PC-9 (cell line): ENCODE measurements at places on chromosomes 2 and 18.

GRCh38 chr2:12685145-12685544 is 31.6 kb upstream of the TRIB2 start:
- no peak for DNase-seq

DNA sequence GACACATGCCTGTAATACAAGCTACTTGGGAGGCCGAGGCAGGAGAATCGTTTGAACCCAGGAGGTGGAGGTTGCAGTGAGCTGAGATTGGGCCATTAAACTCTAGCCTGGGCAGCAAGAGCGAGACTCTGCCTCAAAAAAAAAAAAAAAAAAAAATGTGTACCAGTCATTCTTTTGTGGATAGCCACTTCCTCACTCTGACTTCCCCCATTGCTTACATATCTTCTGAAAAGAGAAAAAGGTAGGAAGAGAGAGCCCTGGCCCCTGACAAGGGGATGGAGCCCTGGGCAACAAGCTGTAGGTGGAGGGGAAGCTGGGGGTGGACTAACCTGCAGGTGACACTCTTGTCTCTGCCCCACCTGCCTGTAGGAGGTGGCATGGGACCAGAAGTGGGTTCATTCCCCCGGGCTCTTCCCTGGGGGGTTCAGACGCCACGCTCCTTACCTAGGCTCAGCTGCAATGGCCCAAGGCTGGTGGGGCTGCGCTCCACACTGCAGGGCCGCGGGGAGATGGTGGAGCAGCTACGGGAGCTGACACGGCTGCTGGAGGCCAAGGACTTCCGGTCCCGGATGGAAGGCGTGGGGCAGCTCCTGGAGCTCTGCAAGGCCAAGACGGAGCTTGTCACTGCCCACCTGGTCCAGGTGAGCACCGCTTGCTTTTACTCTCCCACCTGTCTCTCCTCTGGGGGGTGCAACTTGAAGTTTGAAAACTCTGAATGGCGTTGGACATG is 39.1 kb downstream of the PCARE start:
- DNase-seq, result no peak

DNA sequence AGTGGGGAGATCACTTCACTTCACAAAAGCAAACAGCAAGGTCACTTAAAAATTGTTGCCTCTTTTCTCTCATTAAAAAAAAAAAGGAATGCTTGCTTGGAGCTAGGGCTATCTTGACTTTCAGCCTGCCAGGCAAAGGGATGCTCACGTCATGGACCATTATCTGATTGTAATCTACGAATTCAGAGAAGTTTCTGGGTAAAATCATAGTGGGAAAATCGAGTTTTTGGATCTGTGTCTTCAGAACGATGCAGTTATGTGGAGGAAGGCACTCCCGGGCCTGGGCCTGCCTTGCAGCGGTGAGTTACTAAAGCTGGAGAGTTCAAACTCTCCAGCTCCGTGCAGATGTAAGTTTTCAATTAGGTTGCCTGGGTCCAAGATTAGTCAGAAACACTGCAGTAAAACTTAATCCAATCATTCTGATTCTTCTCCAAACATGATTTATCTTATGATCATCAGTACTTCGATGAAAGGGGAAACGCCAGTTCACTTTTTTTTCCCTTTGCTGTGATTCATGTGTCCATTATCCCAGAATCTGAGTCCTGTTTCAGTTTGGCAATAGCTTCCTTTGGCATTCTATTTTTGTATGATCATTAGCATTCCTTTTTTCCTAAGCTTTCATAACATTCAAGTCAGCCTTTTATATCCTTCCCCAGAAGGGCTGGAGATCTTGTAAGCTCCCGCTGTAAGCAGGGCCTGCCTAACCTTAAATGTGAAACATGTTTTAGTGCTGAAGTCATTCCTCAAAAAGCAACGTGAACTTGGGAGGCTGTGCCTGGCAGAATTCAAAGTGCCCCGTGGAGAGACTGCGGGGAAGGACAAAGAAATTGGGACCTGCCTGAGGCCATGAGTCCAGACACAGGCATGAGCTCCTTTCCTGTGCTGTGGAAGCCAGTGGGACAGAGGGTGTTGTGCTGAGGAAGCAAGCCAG is 119.3 kb upstream of the TWIST2 start:
- DNase-seq, result no peak

- DNase-seq, result no peak
Observed at GRCh38 chr2:39156107-39156506, 35.3 kb upstream of the SOS1 start.

DNA sequence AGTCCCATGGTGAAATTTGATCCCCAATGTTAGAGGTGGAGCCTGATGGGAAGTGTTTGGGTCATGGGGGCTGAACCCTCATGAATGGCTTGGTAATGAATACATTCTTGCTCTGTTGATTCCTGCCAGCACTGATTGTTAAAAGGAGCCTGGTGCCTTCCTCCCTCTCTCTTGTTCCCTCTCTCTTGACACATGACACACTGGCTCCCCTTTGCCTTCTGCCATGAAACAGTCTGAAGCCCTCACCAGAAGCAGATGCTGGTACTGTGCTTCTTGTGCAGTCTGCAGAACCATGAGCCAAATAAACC is 30.6 kb upstream of the EPC2 start:
- DNase-seq, result peak; percentile 48

DNA sequence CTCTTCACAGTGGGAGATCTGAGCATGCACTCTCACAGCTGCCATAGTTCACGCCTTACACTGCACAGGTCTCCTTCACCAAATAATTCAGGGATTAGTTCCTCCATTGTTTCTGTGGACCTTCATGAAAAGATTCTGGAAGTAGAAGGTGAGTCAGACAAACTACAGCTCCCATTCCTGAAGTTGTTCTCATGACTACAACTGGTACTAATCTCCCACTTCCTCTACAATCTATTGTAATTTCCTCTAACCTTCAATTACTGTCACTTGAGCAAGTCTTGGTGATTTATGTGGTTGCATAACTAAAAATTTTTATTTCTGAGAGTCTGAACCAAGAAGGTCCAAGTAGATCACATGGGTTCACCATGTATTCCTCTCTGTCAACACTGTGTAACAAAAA is 128.7 kb downstream of the XIRP2 start:
- no peak for DNase-seq

DNA sequence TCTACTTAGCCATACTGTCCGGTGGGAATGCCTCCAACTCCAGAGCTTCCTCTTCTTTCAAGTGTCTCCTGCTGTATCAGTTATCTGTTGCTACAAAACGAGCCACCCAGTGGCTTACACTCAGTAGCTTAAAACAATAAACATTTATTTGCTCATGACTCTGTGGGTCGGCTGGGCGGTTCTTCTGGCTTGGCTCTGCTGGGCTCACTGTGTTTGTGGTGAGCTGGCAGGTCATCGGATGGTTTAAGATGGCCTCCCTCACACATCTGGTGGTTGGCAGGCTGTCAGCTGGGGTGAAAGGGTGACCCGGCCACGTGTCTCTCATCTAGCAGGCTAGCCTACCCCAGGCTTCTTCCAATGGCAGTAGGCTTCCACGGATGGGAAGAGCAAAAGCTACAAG is 122.4 kb upstream of the SLC1A4 start:
- DNase-seq, result peak; percentile 58

DNA sequence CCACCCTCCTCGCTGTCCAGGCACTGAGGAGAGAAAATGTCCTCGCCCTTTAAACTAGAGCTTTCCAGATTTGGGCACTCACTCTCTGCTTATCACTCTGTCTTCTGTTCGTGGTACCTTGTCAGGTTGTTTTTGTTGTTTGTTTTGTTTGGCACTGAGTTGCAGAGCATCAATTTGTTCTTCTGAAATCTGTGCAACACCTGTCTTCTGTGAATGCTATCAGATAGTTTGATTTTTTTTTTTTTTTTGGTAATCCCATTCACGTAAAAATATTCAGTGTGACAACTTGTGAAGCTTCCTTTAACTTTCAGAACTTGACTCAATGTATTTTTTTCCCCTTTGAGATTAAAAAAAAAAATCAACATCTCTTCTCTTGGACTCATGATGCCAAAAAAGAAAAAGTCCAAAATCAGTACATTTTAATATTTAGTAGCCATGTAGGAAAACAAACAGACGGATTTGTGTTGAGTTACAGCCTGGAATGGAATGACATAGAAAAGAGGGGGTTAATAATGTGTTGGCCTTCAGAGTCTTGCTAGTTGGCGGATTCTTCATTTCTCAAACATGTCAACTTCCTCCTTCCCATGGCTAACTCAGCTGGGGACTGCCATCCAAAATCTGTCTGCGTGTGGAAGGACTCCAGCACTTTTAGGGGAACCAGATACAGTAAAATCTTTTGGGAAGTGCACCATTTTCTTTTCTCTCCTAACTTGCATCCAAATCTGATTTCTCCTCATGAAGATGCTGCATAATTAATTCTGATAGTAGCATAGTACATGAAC is 1.6 kb downstream of the TMEM178A start:
- DNase-seq, result no peak

GRCh38 chr2:64910523-64910922 is 78.7 kb upstream of the SLC1A4 start:
- DNase-seq, result no peak

- DNase-seq, result no peak
Observed at GRCh38 chr2:135169900-135170753, 118.0 kb downstream of the RAB3GAP1 start.

DNA sequence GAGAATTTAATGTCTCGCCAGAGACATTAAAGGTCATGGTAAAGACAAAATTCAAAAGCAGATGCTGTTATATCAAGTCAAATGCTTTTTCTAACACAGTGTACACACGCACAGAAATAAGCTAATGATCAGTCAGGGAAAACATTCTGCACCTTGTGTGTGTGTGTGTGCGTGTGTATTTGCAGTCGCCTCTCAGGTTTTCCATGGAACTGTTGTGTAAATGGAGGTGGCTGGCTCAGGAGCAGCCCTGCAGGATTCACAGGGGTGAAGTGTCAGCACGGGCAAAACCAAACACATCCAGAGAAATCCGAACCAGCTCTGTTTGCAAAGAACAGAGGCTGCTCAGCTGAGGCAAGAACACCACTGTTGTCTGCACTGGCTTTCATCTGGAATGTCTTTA is 76.2 kb upstream of the YWHAQ start:
- DNase-seq, result no peak

DNA sequence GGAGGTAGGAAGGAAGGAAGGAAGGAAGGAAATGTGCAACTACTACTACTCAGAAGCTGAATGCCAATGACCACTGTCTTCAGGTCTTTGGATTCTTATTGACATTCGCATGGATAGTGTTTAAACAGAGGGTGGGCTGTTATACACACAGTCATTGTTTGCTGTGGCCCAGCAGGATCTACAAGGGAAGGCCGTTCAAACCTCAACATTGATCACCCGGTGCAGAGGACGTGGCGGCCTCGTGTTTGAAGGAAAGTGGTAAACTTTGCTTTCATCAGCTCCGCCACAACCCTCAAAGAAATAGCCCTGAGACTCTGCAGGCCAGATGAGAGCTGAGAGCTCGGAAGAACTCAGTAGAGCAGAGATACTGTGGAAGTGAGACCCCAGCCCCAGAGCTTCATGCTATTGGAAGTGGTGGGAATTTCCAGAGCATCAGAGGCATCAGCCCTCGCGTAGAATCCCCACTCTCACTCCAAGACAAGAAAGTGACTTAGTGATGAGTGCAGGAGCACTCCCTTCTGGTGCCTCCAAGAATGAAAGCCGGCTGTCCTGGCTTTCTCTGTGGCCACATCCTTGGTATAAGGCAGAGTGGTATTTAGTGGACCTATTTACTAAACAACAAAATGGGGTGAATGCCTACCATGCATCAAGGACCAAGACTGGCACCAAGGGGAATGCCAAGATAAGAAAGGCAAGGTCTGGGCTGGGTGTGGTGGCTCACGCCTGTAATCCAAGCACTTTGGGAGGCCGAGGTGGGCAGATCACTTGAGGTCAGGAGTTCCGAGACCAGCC is 10.1 kb upstream of the ROCK2 start:
- DNase-seq, result no peak

- no peak for DNase-seq
Observed at GRCh38 chr2:2057125-2057721, 273.9 kb downstream of the MYT1L start.

DNA sequence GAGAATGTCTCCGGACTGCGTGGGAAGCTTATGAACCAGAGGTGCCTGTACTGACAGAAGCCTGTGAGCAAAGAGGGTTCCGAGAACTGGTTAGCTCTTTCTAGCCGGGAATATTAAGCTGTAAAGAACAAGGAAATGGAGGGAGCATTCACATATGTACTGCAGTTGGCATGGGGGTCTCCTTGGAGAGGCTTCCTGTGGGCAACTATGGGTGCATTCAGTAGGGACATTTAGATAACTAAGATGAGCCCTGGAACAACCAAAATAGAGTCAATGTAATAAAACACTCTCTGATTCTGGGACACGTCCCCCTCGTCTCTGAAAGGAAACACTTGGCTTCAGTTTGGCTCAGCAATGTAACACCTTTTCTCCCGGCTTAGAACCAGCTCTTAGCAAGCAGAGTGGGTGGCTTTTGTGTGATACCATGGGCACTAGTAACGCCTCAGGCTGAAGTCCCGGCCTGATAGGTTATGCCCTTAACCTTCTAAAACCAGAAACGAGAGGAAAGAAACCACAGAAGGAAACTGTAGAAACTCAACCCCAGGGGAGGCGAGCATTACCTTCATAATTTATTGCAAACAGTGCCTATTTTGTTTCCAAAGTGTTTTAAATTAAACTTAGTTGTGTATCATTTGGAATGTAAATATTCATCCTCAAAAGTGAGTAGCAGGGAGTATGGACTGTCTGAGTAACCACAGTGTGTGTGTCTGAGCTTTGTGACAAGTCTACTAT is 48.8 kb upstream of the LPIN2 start:
- DNase-seq, result no peak

GRCh38 chr2:14750433-14750832 is 117.9 kb downstream of the LRATD1 start:
- no peak for DNase-seq

DNA sequence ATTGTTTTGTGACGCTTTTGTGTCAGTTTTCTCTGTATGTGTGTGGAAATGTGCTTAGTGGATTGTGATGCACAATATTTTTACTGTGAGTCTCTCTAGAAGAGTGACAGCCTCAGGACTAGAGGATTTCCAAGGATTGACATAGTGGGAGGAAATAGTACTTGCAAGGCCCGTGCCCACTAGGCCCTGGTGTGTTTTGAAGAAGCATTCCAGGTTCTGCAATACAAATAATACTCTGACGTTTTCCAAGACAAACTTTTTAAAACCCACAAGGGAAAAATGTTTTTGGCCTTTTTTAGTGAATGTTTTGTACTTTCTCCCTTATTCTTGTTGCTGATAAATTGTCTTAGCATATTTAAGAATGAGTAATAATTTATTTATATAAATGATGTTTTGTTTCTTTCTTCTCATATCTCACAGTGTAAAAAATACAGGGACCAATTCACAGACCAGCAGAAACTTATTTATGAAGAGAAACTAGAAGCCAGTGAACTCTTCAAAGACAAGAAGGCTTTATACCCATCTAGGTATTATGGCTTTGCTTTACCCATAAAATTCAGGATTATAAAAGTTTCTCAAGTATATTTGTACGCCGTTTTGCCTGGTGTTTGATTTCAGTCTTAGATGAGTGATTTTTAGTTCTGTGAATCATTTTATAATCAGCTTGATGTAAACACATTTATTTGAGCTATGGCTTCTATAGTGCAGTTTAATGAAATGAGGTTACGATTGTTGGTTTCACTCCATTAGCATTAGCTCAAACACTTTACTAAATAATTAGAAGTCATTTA is 165.6 kb downstream of the MYO1B start:
- DNase-seq, result no peak
